ENCODE measurements at places on chromosomes 16 and 17.
A peak's percentile ranks its signal among the peaks of the same experiment; 100 is the strongest.

- DNase-seq = no peak
Observed at GRCh38 chr17:4941319-4941610, 1.2 kb downstream of the RNF167 start.

DNA sequence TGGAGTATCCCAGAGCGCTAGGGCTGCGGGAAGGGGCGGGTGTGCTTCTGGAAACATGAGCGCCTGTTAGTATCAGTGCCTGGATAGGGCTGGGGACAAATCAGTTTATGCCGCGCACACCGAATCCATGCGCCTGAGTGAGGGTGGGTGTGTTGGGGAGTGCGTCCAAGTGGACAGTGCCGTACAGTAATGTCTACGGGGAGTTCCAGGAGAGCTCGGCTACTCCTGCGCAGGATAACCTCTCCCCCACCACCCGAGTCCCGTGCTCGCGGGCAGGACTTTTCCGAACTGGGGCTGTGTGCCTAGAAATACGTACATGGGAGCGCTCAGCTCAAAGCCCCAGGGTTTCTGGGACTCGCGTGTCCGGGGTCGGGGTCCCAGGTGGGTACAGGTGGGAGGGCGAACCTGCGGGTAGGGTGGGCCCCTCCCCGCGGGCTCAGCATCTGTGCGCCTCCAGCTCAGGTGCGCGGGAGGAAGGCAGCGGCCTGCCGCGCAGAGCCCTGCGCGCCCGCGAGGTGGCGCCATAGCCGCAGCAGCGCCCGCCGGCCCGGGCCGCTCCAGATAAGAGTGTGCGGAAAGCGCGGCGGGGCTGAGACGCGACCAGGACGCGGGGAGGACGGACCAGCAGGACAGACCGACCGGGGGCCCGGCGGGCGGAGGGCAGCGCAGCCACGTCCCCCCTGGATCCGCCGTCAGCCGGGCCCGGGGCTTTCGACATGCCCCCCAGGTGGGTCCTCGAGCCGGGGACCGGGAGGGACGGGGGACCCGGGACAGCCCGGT is at the start of gene HIC1:
TSS of gene HIC1 (plus strand) at position 592 of the 780 bp plus-strand sequence. CDS start 1,588 bp downstream, outside the sequence.
- peak; percentile 69 for DNase-seq

GRCh38 chr17:17837380-17837821 is 615 bp upstream of the SREBF1 start:
- DNase-seq = no peak

GRCh38 chr16:23288726-23289512 is 13.2 kb upstream of the SCNN1B start:
- DNase-seq = no peak

DNA sequence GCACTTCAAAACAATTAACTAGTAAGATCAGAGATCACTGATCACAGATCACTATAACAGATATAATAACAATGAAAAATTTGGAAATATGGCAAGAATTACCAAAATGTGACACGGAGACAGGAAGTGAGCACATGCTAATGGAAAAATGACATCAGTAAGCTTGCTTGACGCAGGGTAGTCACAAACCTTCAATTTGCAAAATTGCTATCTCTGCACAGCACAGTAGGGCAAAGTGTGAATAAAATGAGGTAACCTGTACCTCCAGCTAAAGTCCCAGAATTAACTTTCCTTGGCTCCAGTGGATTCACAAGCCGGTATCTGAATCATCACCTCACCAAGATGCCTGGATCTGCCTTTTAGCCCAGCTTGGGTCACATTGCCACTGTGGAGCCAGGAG is 4.2 kb upstream of the MMP2 start:
- no peak for DNase-seq

DNA sequence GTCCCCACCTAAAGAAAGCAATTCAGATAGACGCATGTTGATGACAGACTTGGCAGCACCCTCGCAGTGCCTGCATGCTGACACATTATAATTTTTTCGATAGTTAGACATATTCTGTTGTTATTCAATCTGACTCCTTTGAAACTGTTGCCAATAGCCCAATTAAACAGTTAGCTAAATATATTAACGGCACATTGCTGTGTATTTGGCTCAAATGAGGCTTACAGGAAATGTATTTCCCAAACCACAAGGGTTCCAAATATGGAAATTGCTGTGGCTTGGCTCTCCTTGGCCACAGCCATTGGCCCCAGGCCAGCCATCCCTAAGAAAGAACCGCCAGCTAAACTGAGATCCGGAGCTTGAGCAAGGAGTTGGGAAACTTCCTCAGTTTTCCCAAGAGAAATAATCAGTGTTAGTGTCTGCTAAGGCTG is 31.1 kb downstream of the C16orf82 start:
- DNase-seq = no peak

GRCh38 chr16:65309354-65309753 is 187.5 kb upstream of the CDH11 start:
- no peak for DNase-seq

DNA sequence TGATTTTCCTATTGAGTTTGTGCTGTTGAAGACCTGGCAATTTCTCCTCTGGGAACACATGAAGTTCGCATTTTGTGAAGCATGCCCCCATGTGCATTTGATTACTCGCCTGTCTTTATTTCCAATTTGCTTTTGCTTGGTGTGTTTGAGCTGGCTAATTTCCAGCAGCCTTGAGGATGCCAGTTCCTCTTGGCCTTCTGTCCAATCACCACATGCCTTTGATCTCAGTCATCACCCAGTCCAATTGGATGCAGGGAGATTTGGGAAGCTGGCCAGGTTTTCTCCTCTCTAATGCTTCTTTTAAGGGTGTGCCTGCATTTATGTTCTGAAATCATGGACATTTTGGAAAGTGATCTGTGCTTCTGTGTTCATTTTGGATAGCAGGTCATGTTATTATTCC is 3.8 kb upstream of the TMEM100 start:
- DNase-seq = no peak

GRCh38 chr17:4658478-4659305 is 17.2 kb upstream of the ALOX15 start:
- DNase-seq = no peak

DNA sequence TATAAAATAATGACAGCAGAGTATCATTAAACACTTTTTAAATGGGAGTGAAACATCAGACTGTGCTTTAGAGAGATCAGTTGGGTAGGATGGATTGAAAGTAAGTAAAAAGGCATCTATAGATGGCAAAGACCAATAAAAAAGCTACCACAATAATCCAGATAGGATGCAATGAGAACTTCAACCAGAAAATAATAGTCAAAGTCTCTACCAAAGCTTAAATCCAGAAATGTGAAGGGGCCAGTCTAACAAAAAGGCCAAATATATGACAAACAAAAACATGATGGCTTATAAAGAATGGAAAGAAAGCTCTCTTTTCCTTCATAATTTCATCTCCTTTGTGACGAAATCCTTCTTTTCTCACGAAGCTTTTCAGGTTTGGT is 12.3 kb downstream of the KANSL1 start:
- no peak for DNase-seq

DNA sequence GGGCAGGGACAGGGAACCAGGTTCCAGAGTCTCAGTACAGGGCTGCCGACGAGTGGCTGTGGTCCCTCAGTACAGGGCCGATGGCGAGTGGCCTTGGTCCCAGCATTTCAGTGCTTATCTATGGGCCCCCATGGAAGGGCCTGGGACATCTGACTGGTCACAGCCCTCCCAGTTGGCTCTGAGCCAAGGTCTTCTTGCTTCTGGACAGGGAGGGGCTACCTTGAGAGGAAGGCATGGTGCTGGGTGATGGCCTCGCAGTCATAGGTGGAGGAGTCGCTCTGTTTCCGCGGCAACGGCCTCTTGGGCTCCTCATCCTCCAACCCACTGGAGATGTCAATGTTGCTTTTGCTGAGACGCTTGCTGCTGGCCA is 32.5 kb downstream of the PIMREG start:
- no peak for DNase-seq

- no peak for DNase-seq
Observed at GRCh38 chr17:31386542-31387075, 4.9 kb upstream of the RAB11FIP4 start.

GRCh38 chr17:33580215-33580614 is 287.1 kb upstream of the ASIC2 start:
- DNase-seq = no peak

- no peak for DNase-seq
Observed at GRCh38 chr16:71707199-71707598, 17.3 kb downstream of the PHLPP2 start.

DNA sequence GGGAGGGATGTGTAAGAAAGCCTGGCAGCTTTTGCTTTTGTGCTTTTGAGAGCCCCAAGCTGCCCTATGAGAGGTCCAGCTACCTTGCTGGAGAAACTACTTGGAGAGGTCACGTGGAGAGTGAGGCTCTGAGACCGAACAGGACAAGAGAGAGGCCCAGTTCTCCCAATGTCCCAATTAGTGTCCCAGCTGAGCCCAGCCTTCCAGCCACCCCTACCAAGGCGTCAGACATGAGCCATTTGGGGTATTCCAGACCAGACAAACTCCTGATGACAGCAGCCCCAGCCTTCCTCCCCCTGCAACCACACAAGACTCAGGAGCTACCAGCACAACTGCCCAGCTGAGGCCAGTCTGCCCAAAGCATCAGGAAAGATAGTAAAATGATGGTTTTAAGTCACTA is 35.0 kb downstream of the NKD1 start:
- no peak for DNase-seq

- DNase-seq = no peak
Observed at GRCh38 chr17:48162946-48163506, 55.5 kb downstream of the SNX11 start.

DNA sequence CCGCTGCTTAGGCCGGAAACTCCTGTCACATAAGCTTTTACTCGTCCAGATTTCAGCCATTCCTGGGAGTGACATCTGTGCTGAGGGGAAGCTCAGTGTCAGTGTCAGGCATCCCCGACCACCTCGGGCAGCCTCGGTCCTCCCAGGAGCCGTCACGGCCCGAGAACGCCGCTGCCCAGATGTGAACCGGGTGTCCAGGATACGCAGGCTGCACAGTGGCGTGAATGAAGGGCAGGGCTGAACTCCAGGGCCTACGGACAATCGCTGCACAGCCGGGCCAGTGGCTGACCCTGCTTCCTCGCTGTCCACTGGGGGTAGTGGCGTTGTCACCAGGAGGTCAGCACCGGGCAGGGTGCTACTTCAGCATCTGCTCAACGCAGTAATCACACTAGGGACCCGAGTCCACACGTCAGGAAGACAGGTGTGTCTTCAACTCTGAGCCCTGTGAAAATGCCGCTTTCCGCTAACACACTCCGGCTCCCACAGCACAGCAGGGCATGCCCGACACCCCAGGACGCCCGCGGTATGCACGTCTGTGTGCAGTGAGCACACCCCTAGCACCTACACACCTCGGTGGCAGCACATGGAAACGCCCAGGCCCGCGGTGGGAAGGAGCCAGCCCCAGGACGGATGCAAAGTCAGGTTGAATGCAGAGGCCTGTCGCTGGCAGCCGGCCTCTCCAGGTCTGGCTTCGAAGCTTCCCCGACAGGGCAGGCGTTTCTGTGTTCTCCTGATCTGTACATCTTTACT is 3.1 kb downstream of the LMF1 start:
- no peak for DNase-seq

GRCh38 chr16:12639044-12639443 is 164.6 kb downstream of the CPPED1 start:
- DNase-seq = no peak

DNA sequence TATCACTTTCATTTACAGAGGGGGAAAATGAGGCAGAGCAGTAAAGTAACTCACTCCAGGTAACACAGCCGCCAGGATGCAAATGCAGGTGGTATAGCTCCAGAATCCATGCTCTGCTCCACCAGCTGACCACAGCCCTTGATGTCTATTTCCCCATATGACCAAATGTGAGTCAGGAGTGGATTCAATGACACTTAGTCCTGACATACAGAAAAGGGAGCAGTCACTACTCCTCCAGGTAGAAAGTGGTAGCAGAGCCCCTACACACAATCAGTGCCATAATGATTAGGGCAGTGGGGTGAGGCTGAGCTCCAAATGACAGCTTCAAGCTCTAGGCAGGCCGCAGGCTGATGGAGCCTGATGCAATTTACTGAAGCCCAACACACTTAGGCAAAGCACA is 43.3 kb upstream of the GFOD2 start:
- no peak for DNase-seq

DNA sequence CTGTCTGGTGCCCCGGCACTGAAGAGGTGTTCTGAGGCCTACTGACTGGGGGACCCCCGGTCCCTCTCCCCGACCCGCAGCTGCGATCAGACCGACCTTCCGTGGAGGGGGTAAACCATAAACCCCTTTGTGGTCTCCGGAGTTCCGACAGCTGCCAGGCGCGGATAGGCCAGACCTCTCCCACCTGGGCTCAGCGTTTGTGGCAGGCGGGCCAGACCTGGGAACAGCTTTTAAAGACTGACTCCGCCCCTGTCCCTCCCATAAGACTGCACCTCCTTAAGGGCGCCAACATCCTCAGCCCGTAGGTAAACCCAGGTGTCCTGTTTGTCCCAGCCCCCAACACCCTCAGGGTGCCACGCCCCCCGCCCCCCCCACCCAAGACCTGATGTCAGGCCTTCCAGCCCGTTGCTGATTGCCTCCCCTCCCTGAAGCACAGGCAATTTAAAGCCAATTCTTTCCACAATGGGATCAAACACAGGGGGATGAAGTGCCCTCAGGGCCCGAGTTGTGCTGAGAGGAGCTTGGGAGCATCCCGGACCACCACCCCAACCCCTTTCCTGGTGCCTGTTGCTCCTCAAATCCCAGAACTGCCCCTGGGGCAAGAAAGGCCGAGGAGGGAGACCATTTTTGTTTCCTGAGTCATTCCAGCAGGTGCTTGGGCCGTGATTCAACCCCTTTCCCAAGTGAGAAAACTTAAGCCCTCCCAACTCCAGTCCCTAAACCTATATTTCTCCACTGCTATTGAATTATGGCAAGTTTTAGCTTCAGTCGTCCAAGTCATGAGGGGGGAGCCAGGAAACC is at the start of gene SOX15:
TSS of gene SOX15 (minus strand) at position 204 of the 801 bp plus-strand sequence. CDS start 418 bp downstream, outside the sequence.
- no peak for DNase-seq

DNA sequence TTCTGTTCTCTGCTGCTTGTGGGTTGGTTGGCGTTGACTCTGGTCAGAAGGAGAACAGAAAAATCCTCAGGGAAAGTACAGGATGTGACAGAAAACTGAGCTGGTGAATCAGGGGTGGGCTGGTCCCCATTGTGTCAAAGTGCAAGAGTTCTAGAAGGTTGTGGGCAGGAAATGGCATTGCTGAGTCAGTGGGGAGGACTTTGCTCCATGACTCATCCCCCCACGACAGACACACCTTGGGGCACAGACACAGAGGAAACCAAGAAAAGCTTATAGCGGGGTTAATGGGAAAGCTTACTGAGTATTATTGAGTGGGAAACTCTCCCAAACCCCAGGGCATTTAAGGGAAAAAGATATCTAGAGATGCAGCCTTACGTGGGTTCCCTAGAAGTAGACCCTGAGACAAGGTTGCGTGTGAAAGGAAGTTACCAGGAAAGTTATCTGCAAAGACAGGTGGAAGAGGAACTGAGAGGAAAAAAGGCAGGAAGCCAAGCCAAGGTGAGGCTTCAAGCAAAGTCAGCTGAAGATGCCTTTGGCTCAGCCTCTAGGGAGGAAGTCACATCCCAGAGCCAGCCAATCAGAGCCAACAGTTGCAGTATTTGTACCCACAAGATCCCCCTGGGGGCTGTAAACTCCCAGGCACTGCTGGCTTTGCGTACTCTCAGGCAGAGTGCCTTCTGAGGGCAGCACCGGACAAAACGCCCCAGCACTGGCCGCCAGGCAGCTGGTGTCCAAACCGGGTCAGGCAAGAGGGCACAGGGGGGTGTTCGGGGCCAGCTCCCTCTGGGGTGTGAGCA is 86.4 kb downstream of the FOXL1 start:
- peak; percentile 25 for DNase-seq
